Neural crest cell (in vitro differentiated cells): ENCODE measurements at places on chromosomes 4 and X. TPM values are rescaled to one million over a fixed set of nuclear protein-coding genes. Genes with fewer than 3 reads are reported as not detected.

- DNase-seq: no peak
These were observed 99.7 kb upstream of the SLC7A11 start for GRCh38 chr4:138341739-138342415.

Gene PNMA5
- not detected in 2 replicates for total RNA-seq

Gene EVC
- total RNA-seq: 24.4 and 26.1 TPM in 2 replicates

- no peak for DNase-seq
These were observed 69.1 kb upstream of the NPFFR2 start for GRCh38 chr4:71962622-71963264.

- no peak for DNase-seq
These were observed 106.0 kb downstream of the IQCM start for GRCh38 chr4:149709640-149710039.

GRCh38 chr4:109182696-109183095 lies 119.8 kb downstream of the COL25A1 start:
- no peak for DNase-seq

Gene ASB9
- 0.28 TPM in 1 of 2 replicates, not detected in the other for total RNA-seq

DNA sequence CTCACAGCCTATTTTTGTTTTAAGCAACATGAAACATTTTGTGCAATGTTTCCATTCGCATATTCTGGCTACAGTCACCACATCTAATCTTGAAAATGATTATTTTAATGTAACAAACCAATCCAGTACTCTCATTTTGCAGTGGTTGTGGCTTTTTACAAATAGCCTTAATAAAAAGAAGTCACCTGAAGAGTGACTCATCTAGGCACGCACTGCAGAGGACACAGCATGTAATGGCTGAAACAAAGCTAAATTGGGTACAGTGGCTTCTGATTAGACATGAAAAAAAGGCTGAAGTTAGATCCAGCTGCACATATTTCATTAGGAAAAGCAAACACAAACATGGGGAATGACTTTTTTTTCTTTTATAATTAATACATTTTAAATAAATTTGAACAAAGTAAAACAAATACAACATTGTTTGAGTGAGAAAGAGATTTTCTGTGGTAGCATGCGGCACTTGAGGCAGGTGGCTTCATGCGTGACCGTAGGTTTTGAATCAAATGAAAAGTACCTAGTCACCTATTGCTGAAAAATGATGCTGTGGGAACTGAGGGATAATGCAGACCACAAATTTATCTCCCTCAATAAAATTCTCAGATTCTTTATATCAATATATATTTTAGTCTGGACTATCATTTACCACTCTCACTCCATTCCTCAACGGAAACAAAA lies 240.8 kb upstream of the DDX53 start:
- DNase-seq: no peak

- DNase-seq: no peak
These were observed 17.2 kb downstream of the GLUD2 start for GRCh38 chrX:121064579-121064978.

DNA sequence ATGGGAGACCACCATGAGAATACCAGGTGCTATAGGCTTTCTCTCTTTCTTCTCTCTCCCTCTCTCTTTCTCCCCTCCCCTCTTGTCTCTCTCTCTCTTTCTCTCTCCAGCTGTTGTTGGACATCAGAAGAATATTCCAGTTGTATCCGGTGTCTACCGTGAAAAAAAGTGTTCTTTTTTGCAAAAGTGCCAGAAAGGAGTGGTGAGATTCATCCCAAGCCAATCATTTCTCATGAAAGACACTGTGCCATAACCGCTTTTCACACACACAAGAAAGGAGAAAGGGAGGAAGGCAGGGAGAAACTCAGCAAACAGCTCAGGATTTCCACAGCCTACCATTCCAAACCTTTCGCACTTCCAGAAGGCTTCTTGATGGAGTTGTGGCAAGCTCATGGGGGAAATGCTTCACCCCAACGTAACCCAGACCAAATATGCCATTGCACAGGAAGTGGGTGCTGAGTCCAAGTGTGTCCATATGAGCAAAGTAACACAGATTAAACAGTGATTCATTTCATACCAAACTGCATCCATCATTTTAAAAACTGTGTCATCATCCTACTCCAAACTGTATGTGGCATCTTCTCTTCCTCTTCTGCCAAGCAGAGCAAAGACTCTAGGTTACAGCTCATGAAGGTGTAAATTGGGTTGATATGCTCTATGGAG lies 224.0 kb downstream of the APBB2 start:
- no peak for DNase-seq

Gene TCEAL6
- total RNA-seq: not detected in 2 replicates

DNA sequence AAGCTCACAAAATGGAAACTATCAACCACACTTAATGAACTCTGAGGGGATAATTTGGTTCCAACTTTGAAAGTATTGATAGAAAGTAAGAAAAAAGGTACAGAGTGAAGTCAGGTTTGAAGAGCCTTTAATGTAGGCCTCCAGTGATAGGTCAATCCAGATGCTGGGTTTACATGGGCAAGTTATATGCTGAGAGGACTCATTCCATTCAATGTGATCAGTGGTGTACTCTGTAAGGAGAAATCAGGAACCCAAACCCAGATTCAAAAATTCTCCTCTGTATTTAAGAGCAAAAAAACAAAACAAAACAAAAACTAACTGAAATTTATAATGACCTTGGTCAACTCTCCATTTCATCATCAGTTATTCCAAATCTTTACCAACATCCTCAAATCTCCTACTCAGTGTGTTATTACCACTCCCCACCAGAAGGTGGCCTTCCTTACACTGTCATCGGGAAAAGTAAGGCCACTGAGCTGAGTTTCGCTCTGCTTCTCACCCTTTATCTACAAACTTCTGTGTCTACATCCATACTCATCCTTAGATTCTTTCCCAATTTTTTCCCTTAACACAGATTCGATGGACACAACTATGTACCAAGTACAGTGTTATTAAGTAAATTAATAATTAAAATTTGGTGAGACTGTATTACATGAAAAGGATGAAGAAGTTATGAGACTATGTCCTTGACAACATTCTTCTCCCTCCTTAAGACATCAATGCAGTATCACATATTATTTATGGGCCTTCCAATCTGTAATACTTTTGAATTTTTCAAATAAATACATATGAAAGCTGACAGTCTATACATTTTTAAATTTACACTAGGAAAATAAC lies 88.3 kb downstream of the ZAR1 start:
- peak; percentile 55 for DNase-seq

GRCh38 chr4:173242466-173243250 lies 74.0 kb downstream of the GALNT7 start:
- DNase-seq: no peak

Gene HHIP
- total RNA-seq: 1.3 and 1.8 TPM in 2 replicates

GRCh38 chrX:68676335-68676734 lies 28.9 kb downstream of the STARD8 start:
- no peak for DNase-seq

DNA sequence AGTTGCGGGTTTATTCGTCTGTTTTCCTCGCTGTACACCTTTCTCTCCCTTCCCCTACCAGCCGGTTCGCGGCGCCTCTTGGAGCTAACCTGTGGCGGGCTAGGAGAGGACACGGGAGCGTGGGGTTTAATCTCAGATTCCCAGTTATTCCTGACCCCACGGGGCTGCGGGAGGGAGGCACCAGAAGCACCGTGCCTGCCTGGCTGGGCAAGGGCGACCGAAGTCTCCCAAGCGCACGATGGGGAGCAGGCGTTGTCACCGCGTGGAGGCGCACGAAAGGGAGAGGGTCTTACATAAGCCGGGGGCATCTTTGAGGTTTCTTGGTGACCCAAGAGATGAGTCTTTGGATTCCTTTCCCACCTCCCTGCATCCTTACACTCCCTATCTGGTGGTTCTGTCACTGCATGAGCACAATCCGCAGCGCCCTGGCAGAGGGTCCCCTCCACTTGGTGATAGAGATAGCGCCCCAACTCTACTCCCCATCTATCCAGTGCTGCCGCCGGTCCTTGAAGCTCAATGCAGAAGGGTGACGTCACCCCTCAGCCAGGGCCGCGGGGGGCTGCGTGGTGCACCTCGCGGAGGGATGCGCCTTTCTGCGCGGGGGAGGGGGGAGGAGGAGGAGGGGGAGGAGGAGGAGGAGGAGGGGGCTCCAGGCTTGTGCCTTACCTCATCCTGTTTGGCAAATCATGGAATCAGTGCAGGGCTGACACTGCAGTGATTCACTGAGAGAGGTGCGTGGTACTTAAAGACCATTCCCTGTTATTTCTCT lies 793 bp downstream of the TSPAN7 start:
- DNase-seq: peak; percentile 14

DNA sequence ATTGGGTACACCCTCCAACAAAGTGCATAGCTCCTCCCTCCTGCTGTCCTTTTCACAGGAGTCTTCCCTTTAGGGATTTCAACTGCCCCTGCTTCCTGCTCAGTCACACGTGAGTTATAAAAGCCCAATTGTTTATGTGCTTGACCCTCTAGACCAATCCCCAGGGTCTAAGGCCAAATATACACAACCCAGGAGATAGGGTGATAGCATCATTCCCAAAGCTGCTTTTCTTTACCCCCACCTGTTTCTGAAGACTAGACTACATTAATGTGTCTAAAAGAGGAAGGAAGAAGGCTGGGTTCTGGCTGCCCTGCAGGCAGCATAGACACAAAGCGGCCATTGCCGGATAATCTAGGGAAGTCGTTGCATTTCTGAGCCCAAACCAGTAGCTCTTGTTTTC lies 526.7 kb upstream of the FRG1 start:
- DNase-seq: no peak

Gene NUDT10
- total RNA-seq: 17.7 and 18.3 TPM in 2 replicates

DNA sequence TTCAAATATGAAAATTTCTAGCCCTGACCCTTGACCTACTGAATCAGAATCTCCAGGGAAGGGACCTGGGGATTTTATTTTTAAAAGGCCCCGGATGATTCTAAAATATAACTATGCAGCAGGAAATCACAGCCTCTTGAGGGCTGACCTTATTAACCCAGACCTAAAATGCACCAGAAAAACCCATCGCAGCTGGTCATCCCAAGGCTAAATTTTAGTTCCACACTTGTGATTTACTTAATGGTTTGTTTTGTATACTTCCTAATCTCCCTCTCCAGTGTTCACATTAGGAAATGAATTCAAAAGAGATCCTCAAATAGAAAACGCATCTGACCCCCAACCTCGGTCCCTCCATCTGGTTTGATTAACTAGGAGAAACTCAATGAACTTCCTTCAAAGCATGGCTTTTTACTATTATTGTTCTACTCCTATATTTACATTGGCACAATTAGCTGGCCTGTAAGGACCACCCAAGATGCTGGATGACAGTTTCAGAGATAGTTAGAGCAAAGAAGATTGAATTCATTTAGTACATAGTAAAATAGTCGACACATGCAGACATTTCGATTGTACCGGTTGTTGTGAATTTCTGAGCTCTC lies 147.8 kb upstream of the MED14 start:
- DNase-seq: no peak

DNA sequence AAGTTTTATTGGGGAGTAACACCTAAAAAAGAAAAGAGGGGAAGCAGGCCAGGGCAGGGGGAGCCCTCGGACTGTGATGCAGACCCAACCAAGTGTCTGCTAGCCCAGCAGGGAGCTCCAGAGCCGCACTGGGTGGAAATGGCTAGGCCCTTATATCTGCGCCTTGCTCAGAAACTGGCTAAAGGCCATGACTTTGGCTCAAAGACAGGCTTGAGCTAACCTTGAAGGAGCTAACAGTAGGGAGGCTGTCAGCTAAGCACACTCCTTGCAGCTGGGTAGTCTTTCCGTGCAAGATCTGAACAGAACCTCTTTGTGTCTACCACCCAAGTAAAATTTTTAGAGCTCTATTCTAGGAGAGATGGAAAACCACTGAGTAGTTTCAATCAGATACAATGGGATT lies 43.0 kb downstream of the SEPSECS start:
- DNase-seq: no peak

Gene CLDN34
- 0.30 and 0.33 TPM in 2 replicates for total RNA-seq

DNA sequence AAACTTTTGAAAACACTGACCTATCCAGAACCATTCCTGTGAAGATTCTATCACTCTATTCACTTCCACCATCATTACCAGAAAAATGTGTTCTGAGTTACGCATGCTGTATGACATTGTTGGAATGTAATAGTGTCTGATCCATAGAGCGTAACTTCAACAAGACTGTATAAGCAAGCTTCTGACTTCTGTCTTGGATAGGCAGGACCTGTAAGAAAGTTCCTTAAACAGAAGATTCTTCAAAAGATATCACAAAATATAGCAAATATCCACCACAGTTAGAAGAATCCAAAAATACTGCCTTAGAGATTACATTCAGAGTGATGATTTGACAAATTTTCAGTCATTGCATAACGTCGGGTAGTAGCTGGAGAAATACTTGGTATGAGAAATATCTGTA lies 14.0 kb upstream of the SPOCK3 start:
- no peak for DNase-seq

- DNase-seq: no peak
These were observed 225.2 kb downstream of the MID1 start for GRCh38 chrX:10395179-10395578.

GRCh38 chr4:81740487-81740886 lies 268.8 kb upstream of the RASGEF1B start:
- DNase-seq: no peak

Gene MAGEA2B
- total RNA-seq: not detected in 2 replicates

DNA sequence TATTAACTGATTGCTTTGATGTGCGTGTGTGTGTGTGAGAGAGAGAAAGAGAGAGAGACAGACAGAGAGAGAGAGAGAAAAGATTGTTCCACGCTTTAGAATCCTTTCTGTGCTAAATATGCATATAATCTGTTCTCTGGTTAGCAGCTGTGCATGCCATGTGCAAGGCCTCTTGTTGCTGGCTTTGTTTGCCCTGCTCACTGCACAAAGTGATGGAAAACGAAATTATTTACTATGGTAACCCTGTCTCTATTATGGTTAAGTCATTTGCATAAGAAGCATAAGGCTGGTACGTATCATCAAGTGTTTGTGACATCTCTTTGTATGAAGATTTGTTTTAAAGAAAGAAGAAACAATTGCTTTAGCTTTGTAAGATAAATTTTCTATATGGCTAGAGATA lies 190.2 kb upstream of the POF1B start:
- no peak for DNase-seq

DNA sequence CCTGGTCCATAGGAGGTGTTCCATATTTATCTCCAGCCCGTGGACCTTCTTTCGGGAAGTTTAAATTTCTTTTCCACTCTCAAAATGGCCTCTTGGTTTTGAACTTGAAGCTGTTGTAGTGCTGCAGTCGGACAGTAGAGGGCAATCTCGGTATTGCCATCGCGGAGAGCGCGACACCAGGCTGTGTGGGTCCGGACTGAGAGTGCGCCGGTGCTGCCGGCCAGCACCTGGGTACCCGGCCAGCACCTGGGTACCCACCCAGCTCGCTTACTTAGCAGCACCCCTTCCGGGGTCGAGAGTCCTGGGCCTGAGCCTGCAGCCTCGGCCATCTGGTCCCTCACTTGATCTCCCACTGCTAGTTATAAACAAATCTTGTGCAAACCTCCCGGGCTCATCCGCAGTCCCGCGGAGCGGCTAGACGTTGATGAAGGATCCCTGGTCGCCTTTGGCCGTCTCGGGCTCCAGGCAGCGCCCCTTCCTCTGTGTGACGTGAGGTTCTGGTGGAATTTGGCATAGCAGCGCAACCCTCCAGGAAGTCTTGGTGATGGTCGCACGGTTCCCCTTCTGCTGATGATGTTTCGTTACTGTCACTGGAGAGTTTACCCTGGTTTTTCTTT lies 18.0 kb downstream of the FAM9A start:
- DNase-seq: no peak
